ENCODE measurements at places on chromosomes 12 and 14. TPM values are rescaled to one million over a fixed set of nuclear protein-coding genes. Genes with fewer than 3 reads are reported as not detected.

- H3K4me3 ChIP-seq = no peak overlapping the region
- no peak for DNase-seq
- peaks cover 43% of the 10 kb centered on the region for H3K4me1 ChIP-seq
- H3K27ac ChIP-seq = no peak overlapping the region
- peaks cover 26% of the 10 kb centered on the region for H3K36me3 ChIP-seq
- no peaks in the 10 kb centered on the region for H3K27me3 ChIP-seq
Measured at GRCh38 chr14:89625731-89626232, 208.7 kb upstream of the FOXN3 start.

GRCh38 chr12:64269161-64269560 lies 47.1 kb upstream of the KICS2 start:
- H3K27me3 ChIP-seq = peaks cover 11% of the 10 kb centered on the region
- no peak for DNase-seq
- H3K36me3 ChIP-seq = no peaks in the 10 kb centered on the region
- no peak overlapping the region for H3K27ac ChIP-seq
- peaks cover 5% of the 10 kb centered on the region for H3K4me1 ChIP-seq
- H3K4me3 ChIP-seq = no peak overlapping the region

- peak overlapping the region; percentile 91 for H3K4me3 ChIP-seq
- H3K27ac ChIP-seq = peak overlapping the region; percentile 86
- no peaks in the 10 kb centered on the region for H3K27me3 ChIP-seq
- H3K36me3 ChIP-seq = peaks cover 2% of the 10 kb centered on the region
- no peak for DNase-seq
Measured at GRCh38 chr14:102362084-102362483, 606 bp downstream of the CINP start.

DNA sequence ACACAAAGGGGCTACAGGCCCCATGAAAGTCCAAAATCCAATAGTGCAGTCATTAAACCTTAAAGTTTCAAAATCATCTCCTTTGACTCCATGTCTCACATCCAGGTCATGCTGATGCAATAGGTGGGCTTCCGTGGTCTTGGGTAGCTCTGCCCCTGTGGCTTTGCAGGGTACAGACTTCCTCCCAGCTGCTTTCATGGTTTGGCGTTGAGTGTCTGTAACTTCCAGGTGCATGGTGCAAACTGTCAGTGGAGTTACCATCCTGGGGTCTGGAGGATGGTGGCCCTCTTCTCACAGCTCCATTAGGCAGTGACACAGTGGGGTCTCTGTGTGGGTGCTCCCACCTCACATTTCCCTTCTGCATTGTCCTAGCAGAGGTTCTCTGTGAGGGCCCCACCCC lies 8.5 kb upstream of the OR4Q2 start:
- H3K27ac ChIP-seq = no peak overlapping the region
- H3K36me3 ChIP-seq = peaks cover 2% of the 10 kb centered on the region
- no peak overlapping the region for H3K4me3 ChIP-seq
- H3K27me3 ChIP-seq = peaks cover 3% of the 10 kb centered on the region

- H3K27me3 ChIP-seq = no peaks in the 10 kb centered on the region
- H3K36me3 ChIP-seq = no peaks in the 10 kb centered on the region
- no peak for DNase-seq
- H3K4me3 ChIP-seq = no peak overlapping the region
Measured at GRCh38 chr14:82134411-82134810, 600.8 kb upstream of the SEL1L start.

DNA sequence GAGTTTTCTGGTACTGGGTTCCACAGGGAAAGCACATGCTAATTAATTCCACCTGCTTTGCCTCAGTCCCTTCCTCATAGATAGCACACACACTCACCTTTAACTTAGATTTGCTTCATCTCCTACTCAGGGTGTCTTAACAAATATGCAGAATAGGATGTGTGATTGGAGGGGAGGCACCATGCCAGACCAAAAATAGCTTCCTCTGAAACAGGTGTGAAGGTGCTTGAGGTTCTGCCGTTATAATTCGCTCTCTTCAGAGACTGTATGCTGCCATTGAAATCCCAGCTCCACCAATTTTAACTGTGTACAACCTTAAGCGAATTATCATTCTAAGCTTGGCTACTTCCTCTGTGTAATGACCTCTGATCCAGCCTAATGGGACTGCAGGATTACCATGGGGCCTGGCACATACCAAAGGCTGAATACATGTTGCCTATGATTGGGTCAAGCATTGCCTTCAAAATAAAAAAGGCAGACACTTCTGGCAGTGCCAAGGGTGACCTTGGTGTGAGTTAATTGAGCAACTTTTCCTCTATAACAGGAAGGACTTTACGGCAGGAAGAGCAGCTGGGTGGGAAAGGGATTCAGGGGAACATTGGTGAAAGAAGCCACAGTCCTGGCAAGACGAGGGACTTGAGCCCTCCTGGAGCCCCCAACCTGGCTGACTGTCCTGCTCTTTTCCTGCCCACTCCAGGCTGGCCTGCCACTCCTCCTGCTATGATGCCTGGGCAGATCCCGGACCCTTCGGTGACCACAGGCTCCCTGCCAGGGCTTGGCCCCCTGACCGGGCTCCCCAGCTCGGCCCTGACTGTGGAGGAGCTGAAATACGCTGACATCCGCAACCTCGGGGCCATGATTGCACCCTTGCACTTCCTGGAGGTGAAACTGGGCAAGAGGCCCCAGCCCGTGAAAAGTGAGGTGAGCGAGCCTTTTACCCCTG lies 9.7 kb downstream of the JDP2 start:
- H3K4me3 ChIP-seq = no peak overlapping the region
- H3K4me1 ChIP-seq = peaks cover 28% of the 10 kb centered on the region
- peaks cover 1% of the 10 kb centered on the region for H3K36me3 ChIP-seq
- no peak for DNase-seq
- H3K27me3 ChIP-seq = no peaks in the 10 kb centered on the region

DNA sequence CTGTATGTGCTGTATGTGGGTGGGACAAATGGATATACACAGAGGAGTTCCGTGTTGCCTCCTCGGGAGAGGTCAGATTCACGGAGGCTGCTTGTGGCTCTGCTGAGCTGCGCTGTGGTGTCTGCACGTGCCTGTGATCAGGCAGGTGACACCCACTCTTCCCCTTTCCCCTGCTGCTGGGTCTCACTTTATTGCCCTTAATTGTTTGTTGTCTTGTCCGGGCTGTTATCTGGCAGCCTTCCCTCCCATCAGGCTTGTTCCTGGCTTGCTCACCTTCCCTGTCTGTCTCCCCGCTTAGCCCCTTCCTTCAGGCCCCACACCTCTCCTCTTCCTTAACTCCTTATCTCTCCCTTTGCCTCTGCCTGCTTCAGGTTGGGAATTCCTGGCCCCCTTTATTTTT lies 13.5 kb downstream of the WNT5B start:
- no peak overlapping the region for H3K27ac ChIP-seq
- no peak overlapping the region for H3K4me3 ChIP-seq
- no peak for DNase-seq
- peaks cover 12% of the 10 kb centered on the region for H3K4me1 ChIP-seq
- peaks cover 8% of the 10 kb centered on the region for H3K27me3 ChIP-seq

- peak overlapping the region; percentile 21 for H3K4me3 ChIP-seq
- peaks cover 4% of the 10 kb centered on the region for H3K36me3 ChIP-seq
- no peaks in the 10 kb centered on the region for H3K27me3 ChIP-seq
- peak overlapping the region; percentile 42 for H3K27ac ChIP-seq
- DNase-seq = no peak
Measured at GRCh38 chr12:25376407-25376806, 125.7 kb upstream of the KRAS start.

- H3K4me1 ChIP-seq = no peaks in the 10 kb centered on the region
- H3K4me3 ChIP-seq = no peak overlapping the region
- H3K27ac ChIP-seq = no peak overlapping the region
- H3K36me3 ChIP-seq = no peaks in the 10 kb centered on the region
- DNase-seq = no peak
- peaks cover 8% of the 10 kb centered on the region for H3K27me3 ChIP-seq
Measured at GRCh38 chr14:58947814-58948445, 240.5 kb upstream of the DAAM1 start.

DNA sequence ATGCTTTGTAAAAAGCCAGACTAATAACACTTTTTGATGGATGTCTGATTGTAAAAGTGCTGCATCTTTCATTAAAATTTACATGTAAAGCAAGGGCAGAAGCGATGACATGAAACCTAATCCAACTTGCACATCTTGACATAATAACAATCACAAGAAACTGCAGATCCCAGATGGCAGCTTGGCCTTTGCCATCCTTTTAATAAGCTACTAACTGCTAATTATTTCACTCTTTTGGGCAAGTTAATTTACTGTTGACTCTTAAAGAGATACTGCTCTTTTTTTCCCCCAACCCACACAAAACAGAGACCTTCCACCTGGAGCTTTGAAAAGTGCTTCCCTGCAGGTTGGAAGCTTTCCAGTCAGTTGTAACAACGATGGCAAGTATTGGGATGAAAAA lies 137.5 kb downstream of the NRXN3 start:
- no peak overlapping the region for H3K27ac ChIP-seq
- H3K36me3 ChIP-seq = no peaks in the 10 kb centered on the region
- peaks cover 7% of the 10 kb centered on the region for H3K27me3 ChIP-seq
- DNase-seq = no peak
- no peak overlapping the region for H3K4me3 ChIP-seq

GRCh38 chr12:110846615-110847566 lies at the start of gene CCDC63:
CCDC63 (plus strand) TSS chr12:110846987; CDS start chr12:110852955, 5,968 bp downstream.
- no peaks in the 10 kb centered on the region for H3K36me3 ChIP-seq
- H3K4me1 ChIP-seq = peaks cover 5% of the 10 kb centered on the region
- peak within 1 kb of the TSS; percentile 84 for H3K4me3 ChIP-seq

- no peak overlapping the region for H3K27ac ChIP-seq
- no peak for DNase-seq
- H3K27me3 ChIP-seq = no peaks in the 10 kb centered on the region
- peaks cover 8% of the 10 kb centered on the region for H3K4me1 ChIP-seq
- H3K36me3 ChIP-seq = no peaks in the 10 kb centered on the region
- no peak overlapping the region for H3K4me3 ChIP-seq
Measured at GRCh38 chr14:103806805-103807204, 40.6 kb downstream of the PPP1R13B start.

- no peak overlapping the region for H3K27ac ChIP-seq
- H3K4me3 ChIP-seq = no peak overlapping the region
- H3K27me3 ChIP-seq = peaks cover 9% of the 10 kb centered on the region
- no peaks in the 10 kb centered on the region for H3K36me3 ChIP-seq
Measured at GRCh38 chr14:32469388-32470160, 140.5 kb downstream of the AKAP6 start.

DNA sequence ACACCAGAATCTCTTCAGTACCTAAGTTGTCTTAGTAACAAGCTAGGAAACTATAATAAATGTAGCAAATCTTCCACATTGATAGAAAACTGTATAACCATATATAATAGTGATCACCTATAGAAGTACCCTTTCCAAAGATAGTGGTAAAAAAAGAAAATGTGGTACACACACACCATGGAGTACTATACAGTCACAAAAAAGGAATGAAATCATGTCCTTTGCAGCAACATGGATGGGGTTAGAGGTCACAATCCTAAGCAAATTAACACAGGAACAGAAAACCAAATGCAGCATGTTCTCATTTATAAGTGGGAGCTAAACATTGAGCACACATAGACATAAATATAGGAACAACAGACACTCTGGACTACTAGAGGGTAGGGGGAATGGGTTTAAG lies 90.5 kb downstream of the SLC25A21 start:
- no peaks in the 10 kb centered on the region for H3K36me3 ChIP-seq
- H3K27me3 ChIP-seq = no peaks in the 10 kb centered on the region
- DNase-seq = no peak

- no peaks in the 10 kb centered on the region for H3K4me1 ChIP-seq
- no peak for DNase-seq
- no peaks in the 10 kb centered on the region for H3K27me3 ChIP-seq
- H3K36me3 ChIP-seq = no peaks in the 10 kb centered on the region
- no peak within 1 kb of the TSS for H3K27ac ChIP-seq
Measured at GRCh38 chr12:71157601-71158233, at the start of gene TSPAN8. TSPAN8 (minus strand) TSS chr12:71157999; CDS start chr12:71157678, 321 bp downstream.

GRCh38 chr12:128843538-128843937 lies 9.7 kb upstream of the GLT1D1 start:
- peaks cover 9% of the 10 kb centered on the region for H3K4me1 ChIP-seq
- H3K4me3 ChIP-seq = no peak overlapping the region
- H3K27ac ChIP-seq = no peak overlapping the region
- DNase-seq = no peak
- H3K27me3 ChIP-seq = peaks cover 12% of the 10 kb centered on the region

DNA sequence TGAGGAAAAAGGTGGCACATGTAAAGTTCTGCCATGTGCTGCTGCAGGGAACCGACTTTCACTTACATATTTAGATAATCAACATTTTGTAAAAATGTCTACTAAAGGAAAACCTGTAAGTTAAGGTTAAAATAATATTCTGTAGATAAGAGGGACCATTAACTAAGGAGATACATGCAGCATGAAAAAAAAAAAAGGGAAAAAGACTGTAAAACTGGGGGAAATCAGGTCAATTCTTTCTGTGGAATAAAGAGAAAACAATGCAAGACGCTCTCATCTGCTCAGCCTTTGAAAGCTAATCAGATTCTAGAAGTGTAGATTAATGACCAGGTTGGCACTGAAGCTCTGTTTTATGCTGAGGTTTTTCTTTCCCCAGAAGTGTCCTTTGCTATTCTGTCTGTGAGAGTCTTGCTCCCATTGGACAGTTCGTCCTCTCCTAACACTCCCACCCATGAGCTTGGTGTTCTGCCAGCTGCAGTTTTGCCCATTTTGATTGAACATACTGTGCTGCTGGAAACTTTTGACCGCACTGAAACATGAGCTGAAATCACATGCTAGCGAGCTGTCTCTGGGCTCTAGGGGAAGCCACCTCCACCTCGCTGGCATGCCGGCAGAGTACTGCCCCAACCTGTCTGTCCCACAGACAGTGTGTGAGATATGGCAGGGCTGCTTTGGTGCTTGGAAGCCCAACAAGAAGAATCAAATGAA lies 39.7 kb downstream of the PPTC7 start:
- H3K27ac ChIP-seq = peak overlapping the region; percentile 9
- H3K4me1 ChIP-seq = peaks cover 33% of the 10 kb centered on the region
- peaks cover 27% of the 10 kb centered on the region for H3K36me3 ChIP-seq

DNA sequence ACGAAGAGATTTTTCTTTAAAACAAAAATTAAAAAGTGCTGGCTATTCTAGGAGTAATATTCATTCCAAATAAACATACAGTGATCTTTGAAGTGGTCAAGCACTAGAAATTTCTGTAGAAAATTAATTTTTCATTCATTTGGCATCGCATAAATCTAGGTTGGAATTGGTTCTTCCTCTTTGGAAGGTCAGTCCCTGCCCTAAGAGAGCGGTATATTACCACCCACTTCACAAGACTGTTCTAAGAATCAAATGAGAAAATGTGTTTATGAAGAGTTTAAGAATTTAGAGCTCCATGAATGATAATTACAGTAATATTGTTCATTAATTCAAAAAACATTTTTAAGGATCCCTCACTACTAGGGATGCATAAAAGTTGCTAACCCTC lies 444 bp upstream of the GEMIN2 start:
- peak overlapping the region; percentile 96 for H3K4me3 ChIP-seq
- peak overlapping the region; percentile 95 for H3K27ac ChIP-seq
- no peak for DNase-seq

The OR4K1 gene
- total RNA-seq = not detected

The TM7SF3 gene
- total RNA-seq = 42.6 TPM

The TMPRSS12 gene
- total RNA-seq = not detected

The CCDC197 gene
- total RNA-seq = 0.25 TPM

The NEUROD4 gene
- not detected for total RNA-seq

The SDSL gene
- 0.85 TPM for total RNA-seq

All from activated naive CD8-positive, alpha-beta T cell treated with anti-CD3 and anti-CD28 coated beads, Interleukin-2, amount 10 ng/mL, durations not matched to agents 7 days and 5 days (primary cell).